ENCODE measurements at places on chromosomes 4 and X. TPM values are rescaled to one million over a fixed set of nuclear protein-coding genes. Genes with fewer than 3 reads are reported as not detected.

DNA sequence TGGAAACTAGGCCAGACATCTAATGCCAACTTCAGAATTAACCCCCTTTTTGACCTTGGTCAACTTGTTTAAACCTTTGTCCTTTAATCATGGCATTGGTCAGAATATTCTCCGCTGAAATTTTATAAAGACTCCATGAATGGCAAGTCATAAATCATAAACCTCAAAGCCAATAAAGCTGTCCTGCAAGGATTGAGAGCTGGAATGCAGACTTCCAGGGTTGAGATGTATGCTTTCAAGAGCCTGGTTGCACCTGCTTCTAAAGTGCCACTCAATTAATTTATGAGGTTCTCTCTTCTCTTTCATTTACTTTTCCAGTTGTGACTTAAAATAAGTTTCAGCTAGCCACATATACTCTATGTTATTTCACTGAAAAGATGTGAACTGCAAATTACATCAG lies 136.2 kb upstream of the HCCS start:
- no peak for DNase-seq

- DNase-seq = no peak
Measured at GRCh38 chr4:122423246-122423645, 33.3 kb downstream of the IL2 start.

DNA sequence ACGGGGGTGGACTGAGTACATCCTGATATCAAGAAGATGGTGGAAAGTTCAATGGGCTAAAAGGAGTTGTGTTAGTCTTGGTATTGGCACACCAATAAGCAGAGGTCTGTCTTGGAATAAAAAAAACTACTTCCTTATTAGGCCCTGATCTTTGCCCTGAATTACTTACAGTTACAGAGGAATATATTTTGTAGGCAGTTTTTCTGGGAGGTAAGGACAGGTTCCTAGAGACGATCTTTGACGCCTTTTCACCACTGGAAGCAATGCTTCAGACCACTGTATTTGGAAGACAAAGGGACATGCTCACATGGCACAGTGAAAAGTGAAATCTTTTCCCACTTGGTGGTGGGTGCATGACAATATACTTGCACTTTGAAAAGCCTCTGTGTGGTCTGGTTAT lies 618 bp upstream of the XK start:
- peak; percentile 2 for DNase-seq

DNA sequence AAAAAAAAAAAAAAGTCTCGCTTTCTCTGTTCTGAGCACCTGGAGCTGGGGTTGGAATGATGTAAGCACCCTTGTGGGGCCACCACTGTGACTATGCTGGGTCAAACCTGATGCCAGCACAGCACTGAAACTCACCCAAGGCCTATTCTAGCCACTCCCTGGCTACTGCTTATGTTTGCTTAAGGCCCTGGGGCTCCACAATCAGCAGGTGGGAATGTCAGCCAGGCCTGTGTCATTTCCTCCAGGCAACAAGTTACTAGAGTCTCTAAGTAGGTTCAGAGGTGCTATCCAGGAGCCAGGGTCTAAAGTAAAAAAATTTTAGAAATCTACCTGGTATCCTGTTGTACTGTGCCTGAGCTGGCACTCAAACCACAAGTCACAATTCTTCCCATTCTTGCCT lies 1306.8 kb downstream of the STIM2 start:
- no peak for DNase-seq

GRCh38 chrX:10166731-10167151 lies 10.0 kb downstream of the CLCN4 start:
- no peak for DNase-seq

GRCh38 chr4:74263551-74263950 lies 44.7 kb upstream of the EPGN start:
- DNase-seq = no peak

DNA sequence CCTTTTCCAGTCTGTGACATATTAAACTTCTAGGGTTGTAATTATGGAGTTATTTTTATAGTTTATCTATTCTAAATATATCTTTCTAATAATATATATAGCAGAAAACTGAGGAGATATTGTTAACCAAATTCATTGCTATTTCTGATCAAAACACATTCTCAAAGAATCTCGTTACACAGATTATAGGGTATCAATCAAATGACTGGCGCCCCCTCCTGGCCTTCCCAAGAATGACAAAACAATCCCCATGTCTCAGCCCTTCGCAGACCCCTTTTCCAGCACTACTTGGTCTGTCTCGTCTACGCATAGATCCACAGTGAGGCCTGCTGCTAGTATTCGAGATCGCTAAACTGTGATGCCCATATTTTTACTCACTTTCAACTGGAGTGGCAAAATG lies 209.3 kb downstream of the GPC3 start:
- peak; percentile 79 for DNase-seq

GRCh38 chr4:107034996-107035818 lies 906 bp downstream of the DKK2 start:
- DNase-seq = peak; percentile 66

GRCh38 chr4:87031920-87032319 lies 97.1 kb downstream of the AFF1 start:
- no peak for DNase-seq

DNA sequence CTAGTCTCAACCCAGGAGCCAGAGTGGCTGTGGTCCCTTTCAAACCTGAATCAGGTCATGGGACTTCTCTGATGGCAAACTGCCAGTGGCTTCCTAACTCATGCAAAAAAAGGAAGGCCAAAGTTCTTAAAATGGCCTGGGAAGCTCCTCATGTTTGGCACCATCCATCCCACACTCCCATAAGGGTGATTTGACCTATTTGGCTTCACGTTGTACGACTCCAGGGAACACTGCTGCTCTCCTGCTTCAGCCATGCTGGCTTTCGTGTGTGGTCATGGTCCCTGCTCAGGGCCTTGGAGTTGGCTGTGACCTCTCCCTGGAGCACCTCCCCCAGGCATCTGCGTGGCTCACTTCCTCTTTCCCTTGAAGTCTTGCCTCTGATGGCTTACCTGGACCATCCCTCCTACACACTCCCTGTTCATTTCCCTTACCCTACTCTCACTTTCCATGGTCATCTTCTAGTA lies 12.8 kb upstream of the TMSB4X start:
- DNase-seq = no peak

GRCh38 chr4:121326597-121326996 lies 54.2 kb downstream of the QRFPR start:
- DNase-seq = no peak

- DNase-seq = no peak
Measured at GRCh38 chrX:38820751-38821150, 19.5 kb downstream of the MID1IP1 start.

DNA sequence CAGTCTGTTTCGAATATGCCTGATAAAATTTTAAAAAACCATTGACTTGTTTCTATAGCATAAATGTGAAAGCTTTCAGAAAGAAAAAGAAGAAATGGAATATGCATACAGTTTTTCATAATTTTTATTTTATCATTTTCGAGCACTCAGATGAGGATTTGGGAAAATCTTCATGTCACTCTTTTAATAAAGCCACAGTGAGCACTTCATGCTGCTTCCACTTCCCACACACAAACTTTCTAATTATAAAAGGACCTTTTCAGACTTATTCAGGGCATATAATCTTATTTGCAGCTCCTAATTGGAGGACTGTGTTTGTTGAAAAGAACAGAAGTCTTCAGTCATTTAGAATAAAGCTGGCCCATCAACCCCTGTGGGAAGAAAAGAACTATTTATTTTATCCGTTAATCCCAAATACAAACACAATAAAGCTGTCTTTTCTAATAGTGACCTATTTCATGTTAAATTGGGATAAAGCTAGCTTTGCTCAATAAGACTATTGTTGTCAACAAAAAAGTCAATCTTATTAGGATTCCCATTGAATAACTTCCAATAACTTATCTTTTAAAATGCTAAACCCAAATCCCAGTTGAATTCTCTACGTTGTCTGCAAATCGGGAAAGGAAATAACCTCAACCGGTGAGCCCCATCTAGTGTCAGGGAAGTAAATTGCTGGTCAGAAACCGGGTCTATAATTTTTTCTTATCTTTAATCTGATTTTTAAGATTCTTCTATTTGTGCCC lies 211.5 kb downstream of the PDGFRA start:
- DNase-seq = no peak

GRCh38 chr4:157012781-157013180 lies 41.2 kb upstream of the PDGFC start:
- no peak for DNase-seq

- DNase-seq = no peak
Measured at GRCh38 chrX:118448273-118448783, 47.3 kb upstream of the DOCK11 start.

DNA sequence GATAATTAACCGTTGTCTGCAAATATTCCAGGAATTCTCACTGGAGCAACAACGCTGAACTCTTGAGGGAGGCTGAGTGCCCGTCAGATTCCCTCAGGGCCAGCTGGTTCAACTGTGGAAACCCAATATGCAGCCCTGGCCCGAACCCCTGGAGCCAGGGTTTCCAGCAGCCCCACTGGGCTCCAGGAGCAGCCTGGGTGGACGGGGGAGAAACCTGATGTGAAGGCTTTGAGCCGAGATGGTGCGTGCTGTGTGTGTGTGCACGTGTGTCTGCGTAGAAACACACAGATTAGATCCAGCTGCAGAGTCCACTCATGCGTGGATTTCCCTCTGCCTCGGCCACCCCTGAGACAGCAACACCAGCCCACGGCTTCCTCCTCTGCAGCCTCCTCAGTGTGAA lies 19.4 kb upstream of the SLC25A6 start:
- DNase-seq = no peak

DNA sequence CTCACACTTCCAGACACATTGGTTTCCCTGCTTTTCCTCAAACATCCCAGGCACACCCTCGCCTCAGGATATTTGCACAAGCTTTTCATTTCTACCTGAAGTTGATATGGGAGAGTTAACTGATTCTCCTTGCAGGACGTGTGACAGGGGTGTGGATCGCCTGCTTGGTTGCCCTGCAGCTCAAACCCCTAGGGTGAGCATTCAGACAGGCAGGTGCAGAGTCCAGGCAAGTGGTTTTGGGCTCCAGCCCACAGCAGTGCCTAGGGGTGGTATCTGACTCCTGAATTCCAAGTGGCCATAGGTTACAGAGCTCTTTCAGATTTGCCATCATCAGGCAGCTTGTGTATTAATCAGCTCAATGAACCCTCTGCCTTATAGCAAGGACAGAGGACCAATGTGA lies 1104.2 kb upstream of the IGFBP7 start:
- peak; percentile 45 for DNase-seq

DNA sequence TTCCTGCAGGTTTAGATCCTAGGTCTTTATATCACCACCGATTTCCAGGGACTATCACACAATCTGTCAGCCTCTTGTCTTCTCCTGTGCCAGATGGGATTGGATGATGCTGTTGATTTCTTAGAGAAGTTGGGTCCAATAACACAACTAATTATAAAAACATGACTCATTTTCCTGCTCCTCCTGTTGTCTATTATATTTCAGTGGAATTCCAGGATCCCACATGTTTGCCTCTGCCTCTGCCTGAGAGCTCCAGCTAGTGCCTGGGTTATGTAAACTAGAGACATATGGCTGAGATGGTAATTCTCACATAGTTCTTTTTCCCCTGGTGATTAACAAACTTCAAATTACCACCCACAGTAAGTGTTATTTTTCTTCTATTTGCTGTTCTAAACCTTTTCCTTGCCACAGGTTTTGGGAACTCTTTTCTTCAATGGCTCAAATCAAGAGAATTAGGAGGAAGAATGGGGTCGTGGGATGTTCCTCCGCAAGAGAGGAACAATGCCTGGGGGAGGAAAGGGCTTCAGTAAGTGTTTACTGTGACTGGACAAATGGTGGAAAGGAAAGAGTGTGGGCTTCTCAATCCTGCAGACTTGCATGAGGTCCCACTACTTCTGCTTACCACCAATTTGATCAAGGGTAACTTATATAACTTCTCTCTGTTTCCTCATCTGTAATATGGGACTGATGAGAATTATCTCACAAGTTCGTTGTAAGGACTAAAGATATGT lies 3.4 kb upstream of the HOPX start:
- no peak for DNase-seq

DNA sequence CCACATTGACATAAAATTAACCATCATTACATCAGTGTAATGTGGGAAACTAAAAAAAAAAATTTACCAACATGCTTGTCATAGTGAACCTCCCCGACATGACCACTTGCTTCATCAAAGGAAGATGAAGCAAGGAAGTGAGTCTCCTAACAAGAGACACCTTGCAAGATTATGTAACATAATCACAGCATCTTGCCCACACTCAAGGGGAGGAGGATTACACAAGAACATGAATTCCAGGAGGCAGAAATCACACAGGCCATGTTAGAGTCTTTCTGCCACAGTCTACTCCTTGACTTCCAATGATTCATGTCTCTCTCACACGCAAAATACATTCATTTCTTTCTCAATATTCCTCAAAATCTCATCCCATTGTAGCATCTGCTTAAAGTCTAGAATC lies 93.3 kb downstream of the AKAP4 start:
- no peak for DNase-seq

- peak; percentile 45 for DNase-seq
Measured at GRCh38 chrX:52217494-52218160, 32.9 kb downstream of the MAGED4 start.

- no peak for DNase-seq
Measured at GRCh38 chr4:2059046-2059725, at the start of gene NAT8L. TSS of gene NAT8L (plus strand) at chr4:2059327. CDS start at chr4:2059512, 185 bp downstream.

- DNase-seq = no peak
Measured at GRCh38 chr4:125191232-125191631, 123.5 kb upstream of the FAT4 start.

DNA sequence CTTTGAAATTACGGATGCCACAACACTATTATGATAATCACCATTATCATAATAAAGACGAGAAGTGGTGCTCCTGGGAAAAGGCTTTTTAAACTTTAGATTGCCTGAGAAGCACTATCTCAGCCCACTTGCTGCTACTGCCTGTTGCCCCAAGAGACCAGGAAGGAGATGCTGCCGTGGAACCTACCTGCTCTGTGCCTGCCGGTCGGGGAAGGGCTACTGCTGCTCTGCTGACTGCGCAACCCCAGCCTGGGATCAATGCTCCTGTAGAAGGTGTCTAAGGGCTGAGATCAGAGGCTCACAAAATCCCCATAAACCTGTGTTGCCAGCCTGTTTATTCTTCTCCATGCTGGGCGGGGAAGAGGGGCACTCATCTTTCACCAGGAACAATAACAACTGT lies 145.3 kb upstream of the VCX3B start:
- no peak for DNase-seq

GRCh38 chr4:174579421-174579820 lies 57.1 kb upstream of the HPGD start:
- DNase-seq = no peak

- peak; percentile 53 for DNase-seq
Measured at GRCh38 chr4:82043081-82043808, 330.5 kb downstream of the HNRNPD start.

FGF5 gene
- total RNA-seq = not detected

DUSP21 gene
- total RNA-seq = not detected

MSX1 gene
- total RNA-seq = not detected

AR gene
- 10.6 TPM for total RNA-seq

SEL1L3 gene
- total RNA-seq = 54.0 TPM

ZAR1 gene
- 0.78 TPM for total RNA-seq

ARMCX4 gene
- 15.4 TPM for total RNA-seq

AREG gene
- total RNA-seq = not detected

FRAS1 gene
- 109 TPM for total RNA-seq

PNCK gene
- 4.3 TPM for total RNA-seq

ASMT gene
- 1.4 TPM for total RNA-seq

TSC22D3 gene
- 7.6 TPM for total RNA-seq

Measured in H1 (cell line).